Astrocyte (in vitro differentiated cells and primary cell): ENCODE measurements at places on chromosomes 6 and 20. TPM values are rescaled to one million over a fixed set of nuclear protein-coding genes. Genes with fewer than 3 reads are reported as not detected.

The LY6G5C gene
- total RNA-seq: 2.9 and 3.9 TPM in 2 replicates

DNA sequence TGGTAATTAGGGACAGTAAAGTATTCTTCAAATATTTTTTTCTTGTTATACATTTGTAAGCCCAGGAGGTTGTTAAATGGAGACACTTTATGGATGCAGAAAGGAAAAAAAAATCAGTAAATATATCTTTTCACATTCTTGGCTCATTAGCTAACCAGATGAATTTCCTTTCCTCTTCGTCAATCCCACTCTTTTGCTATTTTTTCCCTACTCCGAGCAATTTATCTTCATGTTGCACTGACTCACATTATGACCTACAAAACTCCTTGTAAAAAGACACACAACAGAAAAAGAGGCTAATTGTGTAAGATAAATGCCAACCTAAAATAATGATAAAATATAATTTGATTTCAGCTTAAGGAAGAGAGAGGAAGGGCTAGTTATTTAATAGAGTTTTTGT is 472.9 kb upstream of the ZNF337 start:
- peak; percentile 82 for DNase-seq

GRCh38 chr6:169171951-169172350 is 81.7 kb downstream of the THBS2 start:
- peak; percentile 58 for DNase-seq

DNA sequence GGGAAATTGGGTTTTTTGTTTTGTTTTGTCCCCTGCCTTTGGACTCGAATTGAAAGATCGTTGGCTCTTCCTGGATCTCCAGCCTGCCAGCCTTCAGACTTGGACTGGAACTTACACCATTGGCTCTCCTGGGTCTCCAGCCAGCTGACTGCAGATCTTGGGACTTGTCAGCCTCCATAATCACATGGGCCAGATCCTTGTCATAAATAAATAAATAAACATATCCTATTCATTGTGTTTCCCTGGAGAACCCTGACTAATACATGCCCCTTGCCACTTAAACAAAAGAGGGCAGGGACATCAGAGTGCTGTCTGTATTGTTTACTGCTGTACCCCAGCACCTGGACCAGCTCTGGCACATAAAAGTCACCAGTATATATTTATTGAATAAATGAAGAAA is 101.5 kb downstream of the CAP2 start:
- no peak for DNase-seq

The GTSF1L gene
- total RNA-seq: not detected in 2 replicates

DNA sequence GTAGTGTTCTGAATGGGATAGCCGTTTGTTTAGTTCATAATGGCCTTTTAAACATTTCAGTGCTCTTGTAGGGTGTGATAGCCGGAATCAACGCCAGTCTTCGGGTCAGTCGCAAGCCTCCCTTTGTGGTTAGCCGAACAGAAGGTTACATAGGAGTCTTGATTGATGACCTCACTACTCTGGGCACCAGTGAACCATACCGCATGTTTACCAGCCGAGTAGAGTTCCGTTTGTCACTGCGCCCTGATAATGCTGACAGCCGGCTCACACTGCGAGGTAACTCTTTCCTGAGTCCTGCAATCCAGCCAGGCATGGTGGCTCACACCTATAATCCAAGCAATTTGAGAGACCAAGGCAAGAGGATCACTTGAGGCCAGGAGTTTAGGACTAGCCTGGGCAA is 20.4 kb downstream of the MTO1 start:
- DNase-seq: peak; percentile 33

GRCh38 chr6:101716810-101717209 is 323.3 kb downstream of the GRIK2 start:
- DNase-seq: no peak

GRCh38 chr20:46364670-46365486 is 41.5 kb downstream of the ELMO2 start:
- no peak for DNase-seq
